ENCODE measurements at places on chromosomes 7 and 10.

DNA sequence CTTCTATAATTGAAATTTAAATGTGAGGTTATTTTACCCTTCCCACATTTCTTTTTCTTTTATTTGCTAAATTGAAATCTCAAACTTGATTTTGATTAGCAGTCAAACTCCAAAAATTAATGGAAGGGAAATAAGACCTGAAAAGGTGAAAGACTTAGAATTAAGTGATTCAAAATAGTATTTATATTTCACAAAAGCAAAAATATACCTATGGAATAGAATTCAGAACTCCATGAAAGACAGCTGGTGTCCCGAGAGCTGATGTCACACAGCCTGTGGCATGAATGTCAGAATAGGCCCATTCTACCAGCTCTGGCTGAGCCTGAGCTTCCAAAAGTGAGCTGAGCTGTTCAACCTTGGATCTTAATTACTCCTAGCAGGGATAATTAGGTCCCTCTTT lies at the start of gene FAM24A:
TSS of gene FAM24A (plus strand) at position 301 of the 400 bp plus-strand sequence. CDS start 1,025 bp downstream, outside the sequence.
- no peak for DNase-seq

- DNase-seq = no peak
These were observed 133.0 kb downstream of the TSPAN12 start for GRCh38 chr7:120724955-120725354.

- DNase-seq = no peak
These were observed 83.2 kb downstream of the GATA3 start for GRCh38 chr10:8137726-8138125.

GRCh38 chr7:91569728-91570457 lies 305.7 kb downstream of the FZD1 start:
- DNase-seq = no peak

GRCh38 chr7:142940966-142941535 lies 1.8 kb downstream of the LLCFC1 start:
- no peak for DNase-seq
